Activated CD4-positive, alpha-beta T cell treated with anti-CD3 and anti-CD28 coated beads for 36 hours (primary cell): ENCODE measurements at places on chromosomes 7 and 10.

DNA sequence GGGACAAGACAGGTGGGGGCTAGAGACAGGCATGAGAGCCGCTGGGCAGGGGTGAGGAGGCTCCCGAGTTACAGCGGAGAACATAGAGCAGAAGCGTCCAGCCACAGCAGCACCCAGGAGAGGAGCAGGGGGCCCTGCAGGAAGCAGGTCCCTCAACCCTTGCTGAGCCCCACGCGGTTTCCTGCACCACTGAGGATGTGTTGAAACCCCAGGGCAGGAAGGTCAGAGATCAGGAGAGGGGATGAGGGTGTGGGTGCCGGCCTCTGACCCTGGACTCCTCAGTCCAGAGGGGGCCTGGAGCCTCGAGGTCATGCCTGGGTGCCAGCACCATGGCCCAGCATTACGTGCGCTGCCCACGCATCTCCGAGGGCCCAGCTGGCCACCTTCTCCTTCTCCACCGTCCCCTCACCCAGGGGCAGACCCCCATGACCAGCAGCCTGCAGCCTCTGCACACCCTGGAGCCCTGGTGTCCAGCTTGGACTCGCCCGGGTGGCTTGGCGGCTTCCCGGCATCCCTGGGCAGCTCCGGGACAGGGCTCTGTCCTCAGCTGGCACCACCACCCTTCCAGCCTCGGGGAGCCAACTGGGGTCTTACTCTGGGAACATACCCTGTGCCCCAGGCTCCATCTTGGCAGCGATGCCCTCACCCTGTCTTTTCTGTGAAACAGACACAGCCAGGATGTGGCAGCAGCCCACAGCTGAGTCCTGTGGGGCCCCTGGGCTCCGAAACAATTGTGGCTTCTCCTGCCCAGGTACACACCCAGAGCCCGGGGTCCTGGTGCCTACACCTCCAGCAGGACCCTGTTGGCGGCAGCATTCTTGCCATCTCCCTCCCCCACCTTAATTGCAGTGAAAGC is 52.0 kb downstream of the STK32C start:
- peak; percentile 50 for DNase-seq

GRCh38 chr10:32948451-32948850 is 9.6 kb downstream of the ITGB1 start:
- DNase-seq = no peak

DNA sequence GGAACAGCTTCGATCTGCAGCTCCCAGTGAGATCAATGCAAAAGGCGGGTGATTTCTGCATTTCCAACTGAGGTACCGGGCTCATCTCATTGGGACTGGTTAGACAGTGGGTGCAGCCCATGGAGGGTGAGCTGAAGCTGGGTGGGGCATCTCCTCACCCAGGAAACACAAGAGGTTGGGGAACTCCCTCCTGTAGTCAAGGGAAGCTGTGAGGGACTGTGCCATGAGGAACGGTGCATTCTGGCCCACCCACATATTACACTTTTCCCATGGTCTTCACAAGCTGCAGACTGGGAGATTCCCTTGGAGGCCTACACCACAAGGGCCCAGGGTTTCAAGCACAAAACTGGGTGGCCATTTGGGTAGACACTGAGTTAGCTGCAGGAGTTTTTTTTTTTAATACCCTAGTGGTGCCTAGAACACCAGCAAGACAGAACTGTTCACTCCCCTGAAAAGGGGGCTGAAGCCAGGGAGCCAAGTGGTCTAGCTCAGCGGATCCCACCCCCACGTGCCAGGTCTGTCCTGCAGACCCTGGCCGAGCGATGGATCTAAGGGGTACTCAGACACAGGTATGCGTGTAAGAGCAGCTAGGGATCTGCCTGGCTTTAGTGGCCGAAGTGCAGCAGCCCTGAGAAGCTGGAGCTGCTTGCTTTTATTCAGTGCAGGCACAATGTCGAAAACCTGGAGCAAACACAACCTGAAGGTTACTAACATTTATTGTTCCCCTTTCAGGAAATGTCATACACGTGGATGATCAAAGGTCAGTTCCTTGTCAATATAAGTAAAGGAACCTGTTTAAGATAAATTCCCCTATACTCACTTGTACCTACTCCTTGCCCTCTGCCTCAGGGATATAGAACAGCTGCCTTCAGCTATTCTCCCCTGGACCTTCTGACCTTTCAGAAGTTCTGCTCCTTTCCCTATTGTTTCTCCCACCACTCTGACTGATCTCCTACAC is 3.1 kb upstream of the SAMD9 start:
- no peak for DNase-seq

- DNase-seq = no peak
These were observed 21.2 kb downstream of the ZNF680 start for GRCh38 chr7:64541438-64542359.

DNA sequence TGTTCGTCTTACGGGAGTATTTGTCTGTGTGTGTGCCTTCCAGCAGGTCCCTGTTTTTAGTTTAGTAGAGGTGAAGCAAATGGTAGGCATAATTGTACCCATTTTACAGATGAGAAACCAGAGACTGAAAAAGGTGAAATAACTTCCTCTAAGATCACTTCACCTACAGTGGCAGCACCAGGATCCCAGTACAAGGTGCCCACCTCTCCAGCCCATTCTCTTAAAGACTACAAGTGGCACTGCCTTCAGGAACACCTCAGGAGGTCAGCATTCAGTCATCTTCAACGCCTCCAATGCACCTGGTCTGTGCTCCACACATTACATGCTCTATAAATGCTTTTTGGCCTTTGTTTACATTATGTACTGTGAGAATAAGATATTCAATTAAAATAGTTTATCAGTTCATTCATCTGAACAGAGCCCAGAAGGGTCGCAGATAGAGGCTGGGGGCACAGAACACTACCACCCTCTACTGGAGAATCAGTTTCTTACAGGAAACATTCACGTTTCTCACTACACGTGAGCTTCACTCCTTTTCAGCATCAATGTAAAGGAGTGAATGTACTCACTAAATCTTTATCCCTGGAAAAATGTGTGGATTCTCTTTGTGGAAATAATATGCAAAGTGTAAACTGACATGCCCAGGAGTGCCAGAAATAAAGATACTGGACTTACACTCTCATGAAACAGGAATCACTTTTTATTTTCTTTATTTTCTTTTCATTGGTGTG is 45.5 kb upstream of the ABLIM1 start:
- DNase-seq = peak; percentile 28

DNA sequence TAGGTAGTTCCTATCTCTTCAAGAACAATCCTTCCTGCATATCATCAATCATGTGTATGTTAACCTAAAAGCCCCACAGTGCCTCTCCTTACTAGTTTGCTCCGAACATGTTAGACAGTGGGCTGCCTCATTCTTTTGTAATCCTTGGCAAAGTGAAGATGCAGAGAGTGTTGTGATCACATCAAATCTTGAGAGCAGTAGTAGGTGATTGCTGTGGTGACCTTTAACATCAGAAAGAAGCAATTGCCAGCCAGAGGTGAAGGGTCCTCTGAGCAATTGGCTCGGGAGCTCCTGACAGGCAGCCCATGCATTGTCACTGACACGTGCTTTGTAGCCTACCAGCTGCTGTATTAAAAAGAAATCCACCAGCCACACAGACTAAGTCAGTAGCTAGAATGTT is 19.6 kb upstream of the GSTK1 start:
- no peak for DNase-seq

- DNase-seq = no peak
These were observed 20.8 kb upstream of the VOPP1 start for GRCh38 chr7:55593172-55593514.

DNA sequence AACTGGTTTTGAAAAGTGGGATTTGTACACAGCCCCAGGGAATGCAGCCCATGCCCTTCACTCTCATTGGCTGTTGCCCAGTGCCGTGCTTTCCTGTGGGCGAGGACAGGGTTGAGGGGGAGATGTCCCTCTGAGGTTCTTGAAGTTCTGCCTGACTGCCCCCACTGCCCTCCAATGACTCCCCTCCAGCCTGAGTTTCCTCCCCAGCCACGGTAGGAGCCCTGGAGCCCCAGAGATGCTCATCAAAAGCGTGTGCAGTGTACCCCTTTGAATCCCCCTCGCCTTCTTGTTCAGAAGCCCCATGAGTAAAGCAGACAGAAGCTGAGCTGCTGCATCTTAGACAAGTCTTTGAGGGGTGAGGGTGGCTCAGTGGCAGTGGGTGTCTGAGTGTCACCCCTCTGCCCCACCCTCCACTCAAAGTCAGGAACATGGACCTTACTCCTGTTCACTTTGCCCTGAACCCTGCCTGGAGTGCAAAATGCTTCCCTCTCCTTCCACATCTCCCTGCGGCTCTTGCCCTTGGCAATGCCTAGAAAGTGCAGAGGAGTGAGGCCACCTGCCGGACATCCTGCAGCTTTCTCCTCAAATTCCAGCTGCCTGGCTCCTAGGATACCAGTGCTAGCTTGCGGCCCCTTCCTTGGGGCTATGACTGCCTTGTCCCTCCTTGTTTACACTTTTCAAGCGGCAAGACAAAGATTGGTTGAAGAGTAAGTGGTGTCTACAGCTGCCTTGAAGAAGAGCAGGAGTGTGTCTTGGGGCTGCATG is 19.9 kb downstream of the FAM241B start:
- no peak for DNase-seq

GRCh38 chr7:12524794-12525386 is 45.6 kb upstream of the SCIN start:
- no peak for DNase-seq

GRCh38 chr7:665736-666453 is 60.6 kb upstream of the DNAAF5 start:
- DNase-seq = no peak

- DNase-seq = peak; percentile 65
These were observed 26.8 kb upstream of the SORCS3 start for GRCh38 chr10:104614245-104614831.

DNA sequence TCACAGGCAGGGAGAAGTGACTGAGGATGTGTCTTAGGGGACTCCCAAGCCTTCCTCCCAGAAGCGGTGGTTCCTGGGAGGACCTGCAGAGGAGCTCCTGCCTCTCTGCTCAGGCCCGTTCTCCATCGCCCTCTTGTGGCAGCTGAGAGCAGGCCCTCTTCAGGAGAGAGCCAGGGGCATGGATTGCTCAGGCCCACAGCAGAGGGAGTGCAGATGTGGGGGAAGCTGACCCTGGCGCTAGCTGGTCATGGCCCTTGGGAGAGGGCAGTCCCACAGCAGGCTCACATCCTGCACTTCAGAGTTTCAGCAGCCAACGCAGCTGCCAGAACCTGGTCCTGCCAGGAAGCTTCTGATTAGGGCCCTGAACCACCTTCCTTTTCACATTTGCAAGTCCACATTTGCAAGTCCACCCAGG is 94.8 kb upstream of the TARP start:
- DNase-seq = peak; percentile 92

DNA sequence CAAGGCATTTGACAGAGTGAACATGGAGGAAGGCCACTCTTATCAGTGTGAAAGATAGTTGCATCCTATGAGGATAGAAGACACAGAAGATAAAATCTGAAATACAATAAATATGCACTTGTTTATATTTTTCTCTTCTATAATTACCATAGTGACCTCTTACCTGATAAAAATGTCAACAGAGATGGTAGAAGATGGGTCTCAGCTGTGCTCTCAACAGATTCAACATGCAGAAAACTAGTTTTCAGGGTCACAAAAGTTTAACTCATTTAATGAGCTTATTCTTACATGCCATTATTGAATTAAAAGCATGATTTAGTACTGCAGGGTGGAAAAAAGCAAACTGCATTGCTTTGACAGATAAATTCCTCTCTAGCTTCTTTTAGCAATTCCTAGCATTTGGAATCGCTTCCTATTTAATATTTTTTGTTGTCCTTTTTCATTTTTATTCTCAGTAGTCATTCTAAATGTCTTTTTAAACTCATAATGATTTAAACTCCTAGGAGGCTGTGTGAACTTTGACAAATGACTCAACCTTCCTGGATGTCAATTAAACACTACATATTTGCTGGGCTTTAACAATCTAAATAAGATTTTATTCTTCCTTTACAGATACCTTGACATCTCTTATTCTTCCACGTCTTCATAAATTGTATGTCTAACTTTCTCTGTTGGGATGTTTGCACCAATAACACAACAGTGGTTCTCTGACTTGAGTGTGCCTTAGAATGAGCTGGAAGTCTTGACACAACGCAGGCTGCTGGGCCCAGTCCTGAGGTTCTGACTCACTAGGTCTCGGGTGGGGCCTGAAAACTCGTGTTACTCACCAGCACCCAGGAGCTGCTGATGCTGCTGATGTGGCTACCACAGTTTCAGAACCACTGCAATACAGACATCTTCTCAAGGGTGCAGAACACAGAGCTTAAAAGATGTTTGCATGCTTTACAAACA is 565.5 kb upstream of the IGFBP3 start:
- DNase-seq = no peak

- peak; percentile 17 for DNase-seq
These were observed 209.1 kb downstream of the TRIL start for GRCh38 chr7:28748933-28749584.

- DNase-seq = no peak
These were observed 297.5 kb upstream of the ZMIZ1 start for GRCh38 chr10:78771260-78771659.

- no peak for DNase-seq
These were observed 91.7 kb downstream of the MAD1L1 start for GRCh38 chr7:2141021-2141410.

DNA sequence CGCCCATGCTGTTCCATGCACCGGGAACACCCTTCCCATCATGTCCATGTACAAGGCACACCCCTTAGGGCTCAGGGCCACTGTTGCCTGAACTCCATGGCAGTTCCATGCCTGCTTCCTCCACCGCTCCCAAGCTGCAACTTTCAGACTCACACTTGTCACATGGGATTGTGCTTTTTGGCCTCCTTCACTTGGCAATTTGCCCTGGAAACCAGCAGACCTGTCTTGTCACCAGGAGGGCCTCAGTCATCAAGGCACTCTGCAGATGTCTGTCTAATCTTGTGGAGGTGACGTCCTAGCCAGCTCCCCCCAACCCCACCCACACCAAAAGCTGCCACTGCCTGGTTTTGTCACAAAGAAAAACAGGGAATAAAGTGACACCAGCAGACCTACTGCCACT is 47.5 kb downstream of the CARD11 start:
- DNase-seq = no peak

GRCh38 chr7:91556239-91556638 is 292.0 kb downstream of the FZD1 start:
- DNase-seq = no peak

- DNase-seq = no peak
These were observed 1249.1 kb downstream of the TYW1 start for GRCh38 chr7:68245688-68246087.

- DNase-seq = no peak
These were observed 217.6 kb downstream of the GFRA1 start for GRCh38 chr10:116055252-116055916.

- no peak for DNase-seq
These were observed 3.0 kb upstream of the ANKRD22 start for GRCh38 chr10:88854684-88855083.

DNA sequence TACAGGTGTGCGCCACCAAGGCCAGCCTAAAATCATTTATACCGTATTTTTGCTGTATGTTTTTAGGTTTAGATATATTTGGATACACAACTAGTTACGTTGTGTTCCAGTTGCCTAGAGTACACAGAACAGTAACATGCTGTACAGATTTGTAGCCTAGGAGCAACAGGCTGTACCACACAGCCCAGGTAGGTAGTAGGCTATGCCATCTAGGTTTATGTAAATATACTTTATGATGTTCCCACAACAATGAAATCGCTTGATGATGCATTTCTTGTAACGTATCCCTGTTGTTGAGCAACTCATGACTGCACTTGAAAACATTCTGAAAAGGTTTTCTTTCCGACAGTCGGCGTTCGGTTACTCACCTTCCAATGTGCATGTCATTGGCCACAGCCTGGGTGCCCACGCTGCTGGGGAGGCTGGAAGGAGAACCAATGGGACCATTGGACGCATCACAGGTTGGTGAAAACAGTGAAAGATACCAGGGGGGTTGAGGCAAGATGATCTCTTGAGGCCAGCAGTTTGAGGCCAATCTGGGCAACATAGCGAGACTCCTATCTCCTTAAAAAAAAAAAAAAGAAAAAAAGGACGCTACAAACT is 7.7 kb downstream of the PNLIP start:
- DNase-seq = no peak
